Dorsolateral prefrontal cortex (tissue), 122 donors: ENCODE measurements at places on chromosomes 1 and 21. TPM values are rescaled to one million over a fixed set of nuclear protein-coding genes. Genes with fewer than 3 reads are reported as not detected.

DNA sequence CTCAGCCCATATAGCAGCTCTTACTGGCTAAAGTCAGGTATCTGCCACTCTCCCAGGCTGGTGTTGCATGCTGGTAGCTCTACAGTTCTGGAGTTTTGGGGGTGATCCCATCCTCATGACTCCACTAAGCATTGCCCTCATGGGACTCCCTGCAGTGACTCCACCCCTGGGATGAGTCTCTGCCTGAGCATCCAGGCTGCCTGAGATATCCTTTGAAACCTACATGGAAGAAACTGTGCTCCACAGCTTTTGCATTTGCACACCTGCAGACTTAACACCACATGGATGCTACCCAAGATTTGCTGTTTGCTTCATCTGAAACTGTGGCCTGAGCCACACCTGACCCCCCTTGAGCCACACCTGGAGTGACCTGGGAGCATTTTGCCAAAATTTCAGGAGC lies 226.4 kb downstream of the C1orf94 start:
- DNase-seq: no peak

DNA sequence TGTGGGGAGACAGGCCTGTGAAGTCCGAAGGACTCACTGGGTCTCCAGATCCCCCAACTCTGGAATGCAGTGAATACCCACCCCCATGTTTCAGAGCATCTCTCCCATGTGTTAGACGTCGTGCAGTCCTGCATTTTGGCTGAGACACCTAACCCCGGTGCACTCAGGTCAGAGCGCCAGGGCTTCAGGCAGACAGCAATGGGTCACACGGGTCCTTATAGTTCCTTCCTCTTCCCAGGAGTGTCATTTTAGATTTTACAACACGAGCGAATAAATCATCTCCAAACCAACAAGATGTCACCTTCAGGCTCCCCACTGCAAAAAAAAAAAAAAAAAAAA lies 5.1 kb downstream of the PRRX1 start:
- DNase-seq: no peak

GRCh38 chr1:38672692-38673091 lies 186.9 kb downstream of the RRAGC start:
- DNase-seq: no peak

GRCh38 chr1:116006486-116006964 lies 30.2 kb downstream of the SLC22A15 start:
- no peak for DNase-seq

VHLL gene
- 3.1 TPM for total RNA-seq

HUNK gene
- 8.6 TPM for total RNA-seq

WNT9A gene
- 1.2 TPM for total RNA-seq

RNU1-1 gene
- total RNA-seq: 6,648 TPM

MYBPH gene
- 0.28 TPM for total RNA-seq
